ENCODE measurements at places on chromosomes 2 and 18.

- DNase-seq: no peak
Observed at GRCh38 chr2:10331027-10331701, 28.5 kb downstream of the HPCAL1 start.

DNA sequence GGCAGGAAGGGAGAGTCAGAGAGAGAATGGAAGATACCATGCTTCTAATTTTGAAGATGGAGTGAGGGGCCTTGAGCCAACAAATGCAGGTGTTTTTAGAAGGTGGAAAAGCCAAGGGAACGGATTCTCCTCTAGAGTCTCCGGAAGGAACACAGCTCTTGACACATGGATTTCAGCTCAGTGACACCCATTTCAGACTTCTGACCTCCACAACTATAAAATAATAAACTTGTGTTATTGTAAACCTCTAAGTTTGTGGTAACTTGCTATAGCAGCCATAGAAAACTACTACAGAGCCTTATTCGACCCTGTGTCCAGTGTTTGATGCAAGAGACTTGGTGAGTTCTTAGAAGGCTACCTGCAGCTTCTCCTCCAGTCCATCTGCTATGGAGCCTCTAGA lies 7.8 kb downstream of the IL1F10 start:
- no peak for DNase-seq

- no peak for DNase-seq
Observed at GRCh38 chr2:219079417-219079816, 18.7 kb upstream of the IHH start.

DNA sequence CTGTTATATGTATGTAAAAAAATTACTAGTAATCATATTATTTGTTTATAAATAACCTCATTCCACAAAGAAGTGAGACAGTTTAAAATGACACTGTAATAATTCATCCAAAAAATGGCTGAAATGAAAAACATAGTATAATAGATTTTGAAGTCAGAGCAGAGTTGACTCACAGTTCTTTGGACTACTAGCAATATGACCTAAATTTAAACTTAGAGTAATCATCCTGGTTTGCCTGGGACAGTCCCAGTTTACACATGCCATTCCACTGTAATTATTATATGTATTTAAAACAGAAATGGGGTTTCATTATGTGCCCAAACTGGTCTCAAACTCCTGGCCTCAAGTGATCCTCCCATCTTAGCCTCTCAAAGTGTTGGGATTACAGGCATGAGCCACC lies 48.3 kb downstream of the CCDC88A start:
- no peak for DNase-seq

DNA sequence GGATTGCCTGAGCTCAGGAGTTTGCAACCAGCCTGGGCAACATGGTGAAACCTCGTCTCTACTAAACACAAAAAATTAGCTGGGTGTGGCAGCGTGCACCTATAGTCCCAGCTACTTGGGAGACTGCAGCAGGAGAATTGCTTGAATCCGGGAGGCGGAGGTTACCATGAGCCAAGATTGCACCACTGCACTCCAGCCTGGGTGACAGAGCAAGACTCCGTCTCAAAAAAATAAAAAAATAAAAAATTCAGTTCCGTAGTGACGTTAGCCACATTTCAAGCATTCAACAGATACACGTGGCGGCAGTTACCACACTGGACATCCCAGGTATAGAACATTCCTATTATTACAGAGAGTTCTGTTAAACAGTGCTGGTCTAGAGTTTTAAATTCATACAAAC lies 4.5 kb downstream of the KANSL3 start:
- DNase-seq: no peak

DNA sequence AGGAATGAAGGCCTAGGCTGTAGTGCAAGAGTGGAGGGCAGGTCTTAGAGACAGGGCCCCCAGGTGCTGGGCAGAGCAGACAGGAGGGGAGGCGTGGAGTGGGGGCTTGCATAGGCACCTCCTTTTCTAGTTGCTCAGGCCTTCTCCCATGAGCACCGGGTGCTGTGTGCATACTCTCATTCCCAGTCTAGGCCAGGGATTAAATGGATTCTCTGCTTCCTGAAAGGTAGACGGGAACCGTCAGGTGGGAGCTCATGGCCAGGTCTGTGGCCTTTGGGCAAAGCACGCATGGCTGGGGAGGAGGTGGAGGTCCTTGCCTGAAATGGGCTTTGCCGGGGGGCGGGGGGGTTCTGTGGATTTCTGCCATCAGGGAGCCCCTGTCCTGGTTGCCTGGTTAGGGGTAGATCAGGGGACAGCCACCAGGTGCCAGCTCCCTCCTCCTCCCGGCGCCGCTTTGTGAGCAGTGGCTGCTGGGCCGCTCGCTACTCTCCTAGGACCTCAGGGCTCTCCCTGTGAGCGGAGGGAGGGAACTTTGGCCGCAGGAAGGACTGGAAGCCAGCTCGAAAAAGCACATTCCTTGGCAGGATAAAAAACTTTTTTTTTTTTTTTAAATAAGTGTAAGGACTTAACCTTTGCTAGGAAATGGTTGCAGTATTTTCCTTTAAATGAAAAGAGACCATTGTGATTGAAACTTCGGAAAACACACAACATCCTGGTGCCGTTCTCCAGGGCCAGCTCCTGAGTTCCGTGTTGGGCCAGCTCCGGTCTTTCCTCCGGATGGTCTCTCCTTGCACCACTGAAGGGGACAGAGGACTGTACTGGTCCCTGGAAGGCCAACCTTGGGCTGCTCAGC lies 82.8 kb upstream of the HAAO start:
- peak; percentile 91 for DNase-seq

DNA sequence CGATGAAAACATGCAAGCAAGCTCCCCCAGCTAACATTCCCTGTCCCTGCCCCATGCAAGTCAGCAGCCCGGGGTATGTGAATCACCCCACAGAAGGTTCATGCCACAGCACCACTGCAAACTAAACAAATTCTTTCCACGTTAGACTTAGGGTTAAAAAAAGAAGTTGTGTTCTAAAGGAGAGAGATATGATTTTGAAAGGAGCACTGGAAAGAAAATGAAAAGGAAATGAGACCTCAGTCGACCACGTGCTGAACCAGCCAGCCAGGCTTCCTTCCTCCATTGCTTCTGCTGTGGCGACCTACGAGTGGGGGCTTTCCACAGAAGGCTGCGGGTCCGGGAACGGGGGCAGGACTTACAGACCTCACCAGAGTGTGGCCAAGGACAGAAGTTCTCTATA lies 52.0 kb downstream of the ARL4C start:
- no peak for DNase-seq

DNA sequence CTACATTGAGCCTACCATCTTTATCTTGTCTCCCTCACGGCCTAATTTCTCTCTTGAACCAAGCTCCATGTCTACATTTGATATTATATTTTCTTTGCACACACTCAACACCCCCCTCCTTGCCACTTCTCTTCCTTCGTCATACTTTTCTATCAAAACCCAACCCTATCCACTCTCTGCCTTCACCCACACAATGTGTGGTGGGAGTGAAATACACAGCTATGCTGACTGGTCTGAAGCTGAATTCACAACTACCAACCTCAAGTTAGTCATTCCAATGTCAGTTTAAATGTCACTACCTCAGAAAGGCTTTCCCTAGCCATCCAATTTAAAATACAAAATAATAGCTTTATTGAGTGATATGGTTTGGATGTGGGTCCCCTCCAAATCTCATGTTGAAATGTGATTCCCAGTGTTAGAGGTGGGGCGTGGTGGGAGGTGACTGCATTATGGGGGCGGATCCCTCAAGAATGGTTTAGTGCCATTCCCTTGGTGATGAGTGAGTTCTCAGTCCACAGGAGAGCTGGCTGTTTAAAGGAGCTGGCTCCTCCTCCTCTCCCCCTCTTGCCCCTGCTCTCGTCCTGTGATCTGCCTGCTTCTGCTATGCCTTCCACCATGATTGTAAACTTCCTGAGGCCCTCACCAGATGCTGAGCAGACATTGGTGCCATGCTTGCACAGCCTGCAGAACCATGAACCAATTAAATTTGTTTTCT lies 112.1 kb downstream of the DTNB start:
- no peak for DNase-seq

DNA sequence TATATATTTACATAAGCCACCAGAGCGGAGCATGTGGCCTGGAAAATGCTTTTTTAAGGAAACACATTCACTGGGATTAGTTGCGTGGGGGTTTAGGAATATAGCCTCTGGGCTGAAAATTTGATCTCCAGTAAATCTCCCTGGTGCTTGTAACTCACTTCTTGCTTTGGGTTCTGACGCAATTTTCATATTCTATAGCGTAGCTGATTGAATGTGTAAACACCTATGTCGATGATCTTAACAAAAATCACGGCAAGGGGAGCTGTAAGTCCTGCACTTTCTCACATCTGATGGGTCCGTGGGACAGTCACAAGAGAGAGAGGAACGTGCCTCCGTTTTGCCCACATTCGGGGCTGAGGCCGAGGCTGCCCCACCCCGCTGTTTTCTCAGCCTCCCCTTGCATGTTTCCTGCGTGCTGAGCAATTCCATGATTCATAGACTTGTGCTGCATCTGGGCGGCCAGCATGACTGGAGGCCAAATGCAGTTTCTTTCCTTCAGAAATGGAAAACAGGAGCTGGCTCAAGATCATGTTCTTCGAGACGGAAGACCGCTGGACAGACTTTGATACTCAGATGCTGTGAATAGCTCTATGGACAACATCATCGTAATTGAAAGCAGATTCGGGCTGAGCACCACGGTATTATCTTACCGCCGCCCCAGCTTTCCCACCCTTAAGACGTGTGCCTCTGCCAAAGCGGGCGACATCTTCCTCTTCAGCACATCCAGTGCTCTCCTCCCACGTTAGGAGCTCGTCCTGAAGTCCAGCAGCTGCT lies 109.2 kb downstream of the TMEM18 start:
- peak; percentile 93 for DNase-seq

DNA sequence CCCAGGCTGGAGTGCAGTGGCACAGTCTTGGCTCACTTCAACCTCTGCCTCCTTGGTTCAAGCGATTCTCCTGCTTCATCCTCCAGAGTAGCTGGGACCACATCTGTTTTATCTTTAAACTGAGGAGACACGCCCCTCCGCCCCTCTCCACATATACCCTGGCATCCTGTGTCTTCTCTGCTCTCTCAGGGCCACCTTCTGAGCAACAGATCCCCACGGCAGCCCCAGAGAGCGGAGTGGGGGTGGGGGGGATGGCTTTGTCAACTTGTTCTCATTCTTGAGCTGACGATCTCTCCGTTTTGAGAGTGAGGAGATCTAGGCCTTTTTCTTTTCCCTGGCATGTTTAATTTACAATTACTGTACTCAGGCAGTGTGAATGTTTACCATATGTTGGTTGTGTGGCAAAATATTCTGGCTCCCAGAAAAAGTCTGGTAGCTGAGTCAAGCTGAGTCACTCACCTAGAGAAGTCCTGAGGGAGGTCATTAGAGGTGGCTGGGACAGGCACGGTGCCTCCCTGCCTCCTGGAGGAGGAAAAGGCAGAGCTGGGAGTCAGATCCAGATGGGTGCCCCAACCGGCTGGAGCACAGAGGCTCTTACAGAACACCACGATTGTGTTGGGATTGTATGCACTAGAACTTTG lies 19.5 kb upstream of the ID2 start:
- no peak for DNase-seq

DNA sequence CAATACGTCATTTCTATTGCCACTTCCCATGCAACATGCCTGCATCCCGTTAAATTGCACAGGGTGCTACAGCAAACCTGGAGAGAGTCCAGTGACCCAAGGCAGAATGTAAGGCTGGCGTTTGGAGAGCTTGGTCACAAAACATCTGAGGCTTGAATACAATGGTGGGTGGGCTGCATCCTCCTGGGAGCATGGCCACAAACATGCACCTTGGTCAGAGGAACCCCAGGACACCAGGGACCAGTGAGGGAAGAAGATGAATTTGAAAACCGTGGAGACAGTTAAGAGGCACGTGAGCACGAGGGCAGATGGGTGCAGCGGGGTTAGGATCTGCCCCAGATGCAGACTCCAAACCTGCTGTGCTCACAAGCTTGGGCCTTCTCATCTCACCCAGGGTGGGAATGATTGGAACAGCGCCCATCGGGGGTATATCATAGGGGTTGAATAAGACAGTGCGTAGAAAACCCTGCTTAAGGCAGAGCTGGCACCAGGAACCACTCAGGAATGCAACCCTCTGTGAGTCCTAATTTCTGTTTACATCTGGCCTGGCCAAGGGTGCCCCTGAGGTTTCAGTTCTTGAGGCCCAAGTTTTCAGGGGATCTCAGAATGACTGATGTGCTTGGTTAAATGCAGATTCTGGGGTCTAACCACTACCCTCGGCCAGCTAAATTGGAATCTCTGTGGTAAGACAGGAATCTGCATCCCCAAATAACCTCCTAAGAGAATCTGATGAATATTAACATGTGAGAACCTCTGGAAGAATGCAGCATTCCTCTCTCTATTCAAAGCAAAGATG lies 97.2 kb downstream of the ARL4C start:
- no peak for DNase-seq

- DNase-seq: no peak
Observed at GRCh38 chr2:235460548-235461047, 33.2 kb upstream of the AGAP1 start.

DNA sequence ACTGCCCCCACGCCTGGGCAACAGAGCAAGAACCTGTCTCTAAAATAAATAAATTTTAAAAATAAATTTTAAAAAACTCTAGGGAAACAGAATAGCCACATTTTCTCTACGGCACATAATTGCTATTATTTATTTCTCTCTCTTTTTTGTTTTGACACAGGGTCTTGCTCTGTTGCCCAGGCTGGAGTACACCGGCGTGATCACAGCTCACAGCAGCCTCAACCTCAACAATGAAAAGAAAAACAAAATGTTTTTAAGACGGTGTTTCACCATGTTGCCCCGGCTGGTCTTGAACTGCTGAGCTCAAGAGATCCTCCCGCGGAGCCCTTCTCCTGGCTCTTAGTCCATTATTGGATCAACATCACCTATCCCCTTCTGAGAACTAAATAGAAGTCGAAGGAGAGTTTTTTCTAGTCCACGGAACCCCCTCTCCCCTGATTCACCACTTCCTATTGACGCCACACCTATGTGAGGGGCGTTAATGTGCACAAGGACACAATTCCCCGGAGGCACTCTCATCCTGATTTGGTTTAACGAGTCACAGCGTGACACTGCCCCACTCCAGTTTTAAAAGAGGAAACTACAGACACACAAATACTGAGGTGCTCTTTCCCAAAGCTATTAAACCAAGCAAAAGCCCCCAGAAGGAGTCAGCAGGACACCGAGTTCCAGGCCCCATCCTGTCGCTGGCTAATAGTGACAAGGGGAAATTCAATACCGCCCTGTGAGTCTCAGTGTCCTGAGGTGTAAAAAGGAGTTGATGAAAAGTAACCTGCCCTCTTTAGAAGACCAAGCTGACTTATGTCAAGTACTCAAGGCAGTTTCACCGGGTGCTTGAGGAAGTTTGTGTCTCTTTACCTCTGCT lies 1.1 kb downstream of the NPC1 start:
- DNase-seq: no peak

- DNase-seq: peak; percentile 61
Observed at GRCh38 chr2:177247693-177248262, 16.7 kb downstream of the NFE2L2 start.

DNA sequence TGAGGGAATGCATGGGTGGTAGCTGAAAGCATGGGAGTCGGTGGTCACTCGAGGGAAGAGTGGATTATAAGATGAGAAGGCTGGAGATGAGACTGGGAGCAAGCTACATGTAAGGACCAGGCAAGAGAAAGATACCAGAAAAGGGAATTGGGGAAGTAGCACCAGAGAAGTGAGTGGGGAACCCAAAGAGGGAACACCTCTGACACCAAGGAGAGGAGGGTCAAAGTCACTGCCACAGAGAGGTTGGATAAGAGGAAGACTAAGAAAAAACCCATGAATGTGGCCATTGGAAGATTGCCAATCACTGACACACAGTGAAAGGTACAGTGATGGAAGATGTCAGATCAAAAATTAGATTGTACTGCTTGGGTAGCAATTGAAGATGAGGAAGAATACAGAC lies 473.9 kb downstream of the BCL11A start:
- DNase-seq: no peak

- DNase-seq: no peak
Observed at GRCh38 chr2:10659898-10660568, 29.7 kb downstream of the NOL10 start.

Measured in lower leg skin (tissue), 4 donors.